ENCODE measurements at places on chromosomes 11 and 22.

DNA sequence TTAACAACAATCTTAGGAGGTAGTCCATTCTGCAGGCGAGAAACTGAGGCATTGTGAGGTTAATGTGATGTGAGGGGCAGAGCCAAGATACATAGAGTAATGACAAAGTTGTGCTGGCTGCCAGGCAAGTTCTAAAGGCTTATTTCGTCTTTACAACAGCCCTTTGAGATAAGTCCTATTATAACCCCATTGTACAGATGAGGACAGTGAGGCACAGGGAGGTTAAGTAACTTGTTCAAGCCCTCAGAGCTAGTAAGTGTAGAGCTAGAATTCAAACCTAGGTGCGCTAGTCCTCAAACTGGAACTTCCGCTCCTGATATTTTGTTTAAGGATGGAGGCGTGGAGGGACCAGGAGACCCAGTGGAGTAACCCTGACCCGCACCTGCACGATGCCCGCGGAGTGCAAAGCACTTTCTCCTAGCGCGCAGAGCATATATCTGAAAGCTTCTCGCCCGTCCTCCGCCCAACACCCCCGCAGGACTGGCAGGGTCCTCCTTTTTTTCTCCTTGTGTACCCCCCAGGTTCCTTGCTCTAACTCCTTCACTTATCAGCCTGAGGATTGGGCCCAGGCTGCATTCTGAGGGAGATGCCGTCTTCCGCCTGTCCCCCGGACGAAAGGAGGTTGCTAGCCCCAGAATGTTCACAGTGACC is 4.9 kb upstream of the FLI1 start:
- DNase-seq = no peak

- no peak for DNase-seq
Measured at GRCh38 chr22:33741025-33741424, 179.3 kb downstream of the LARGE1 start.

GRCh38 chr11:83002053-83002452 is 69.6 kb downstream of the RAB30 start:
- peak; percentile 31 for DNase-seq

- no peak for DNase-seq
Measured at GRCh38 chr11:15849257-15849656, 507.1 kb downstream of the SOX6 start.

- DNase-seq = peak; percentile 6
Measured at GRCh38 chr22:39748877-39749276, 144.7 kb downstream of the ENTHD1 start.

DNA sequence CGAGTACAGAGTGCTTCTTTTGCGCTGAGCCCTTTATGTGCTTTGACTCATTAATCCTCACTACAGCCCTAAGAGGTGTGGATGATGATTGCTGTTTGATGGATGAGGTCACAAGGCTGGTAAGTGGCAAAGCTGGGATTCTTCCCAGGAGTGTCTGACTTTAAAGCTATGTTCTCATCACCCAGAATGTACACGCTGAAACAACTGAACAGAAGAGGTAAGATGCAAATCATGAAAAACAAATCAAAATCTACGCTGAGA is 37.7 kb upstream of the CREB3L1 start:
- DNase-seq = peak; percentile 45

DNA sequence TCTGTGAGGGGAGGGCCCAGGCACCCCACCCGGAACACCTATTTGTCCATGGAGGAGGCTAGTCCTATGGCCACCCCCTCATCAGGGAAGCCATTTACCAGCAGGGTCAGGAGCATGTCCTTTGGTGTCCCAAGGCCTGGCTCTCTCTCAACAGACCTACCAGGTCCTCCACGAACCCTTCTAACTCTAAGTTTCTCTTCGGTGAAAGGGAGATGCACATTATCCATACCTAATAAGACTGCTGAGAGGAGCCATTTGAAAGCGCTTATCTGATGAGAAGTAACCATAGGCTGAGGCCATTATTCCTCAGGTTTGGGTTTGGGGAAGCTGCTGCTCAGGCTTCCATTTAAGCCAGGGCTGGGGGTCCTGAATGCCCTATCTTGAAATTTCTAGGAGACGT is 9.2 kb upstream of the TOP3B start:
- no peak for DNase-seq

GRCh38 chr11:12862696-12863469 is 146.2 kb upstream of the RASSF10 start:
- peak; percentile 85 for DNase-seq

- no peak for DNase-seq
Measured at GRCh38 chr11:6559369-6559768, 44.0 kb downstream of the RRP8 start.

DNA sequence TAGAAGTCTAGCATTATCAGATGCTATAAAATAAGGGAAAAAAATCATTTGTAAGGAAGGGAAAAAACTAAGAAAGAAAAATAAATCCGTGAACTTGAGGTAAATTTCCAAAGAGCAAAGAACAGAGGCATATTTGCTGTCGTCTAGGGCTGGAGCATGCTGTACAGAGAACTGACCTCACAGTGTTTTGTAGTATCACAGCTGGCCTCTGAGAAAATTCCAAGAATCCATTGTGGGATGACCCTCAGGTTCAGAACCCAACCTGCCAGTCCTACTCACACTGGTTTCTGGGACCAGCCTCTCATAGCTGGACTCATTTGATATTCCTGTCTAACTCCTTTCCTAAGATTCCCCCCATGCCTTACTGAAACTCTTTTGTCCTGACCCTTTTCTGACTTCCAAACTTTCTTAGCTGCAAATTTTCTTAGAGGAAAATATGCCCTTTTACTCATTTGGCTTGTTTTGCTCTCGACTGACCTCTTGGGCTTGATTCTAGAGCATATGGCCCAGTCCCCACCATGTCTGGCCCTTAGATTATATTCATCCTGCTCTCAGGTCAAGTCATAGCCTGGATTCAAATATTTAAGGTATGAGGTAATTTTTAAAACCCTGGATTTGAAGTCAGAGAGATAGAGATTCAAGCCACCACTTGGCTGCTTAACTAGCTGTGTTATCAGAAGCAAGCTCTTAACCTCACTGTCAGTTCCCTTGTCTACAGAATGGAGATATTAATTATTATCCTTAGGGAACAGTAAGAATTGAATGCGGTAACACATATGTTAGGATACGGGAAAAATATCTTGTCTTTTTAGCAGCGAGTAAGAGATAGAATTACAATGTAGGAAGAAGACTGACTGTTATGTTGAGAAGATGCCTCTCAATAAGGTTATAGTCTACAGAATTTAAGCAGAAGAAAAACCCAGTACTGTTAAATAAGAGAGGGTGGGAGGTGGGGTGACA is 89.7 kb upstream of the KCNA4 start:
- DNase-seq = no peak
